ENCODE measurements at places on chromosomes 3 and 15.

- DNase-seq: no peak
Measured at GRCh38 chr15:45810201-45810600, 175.4 kb downstream of the SQOR start.

DNA sequence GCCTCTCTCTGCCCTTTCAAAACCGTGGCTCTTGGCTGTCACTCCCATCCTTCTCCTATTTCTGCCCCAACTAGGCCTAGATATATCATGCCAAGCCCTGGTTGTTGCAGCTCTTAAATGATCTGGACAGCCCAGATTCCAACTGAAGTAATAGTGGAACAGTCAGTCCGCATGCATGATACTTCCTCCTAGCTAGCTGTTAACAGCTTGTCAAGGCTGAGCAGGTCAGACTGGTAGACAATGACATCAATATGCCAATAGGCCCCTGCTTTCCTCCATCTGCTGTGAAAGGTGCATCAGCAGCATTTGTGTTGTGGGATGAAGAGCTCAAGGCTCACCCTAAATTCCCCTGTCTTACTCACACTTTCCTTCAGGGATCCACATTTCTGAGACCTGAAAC, 527.7 kb upstream of the TGFBR2 start:
- DNase-seq: no peak

- no peak for DNase-seq
Measured at GRCh38 chr3:114706591-114707232, 412.9 kb downstream of the TIGIT start.

DNA sequence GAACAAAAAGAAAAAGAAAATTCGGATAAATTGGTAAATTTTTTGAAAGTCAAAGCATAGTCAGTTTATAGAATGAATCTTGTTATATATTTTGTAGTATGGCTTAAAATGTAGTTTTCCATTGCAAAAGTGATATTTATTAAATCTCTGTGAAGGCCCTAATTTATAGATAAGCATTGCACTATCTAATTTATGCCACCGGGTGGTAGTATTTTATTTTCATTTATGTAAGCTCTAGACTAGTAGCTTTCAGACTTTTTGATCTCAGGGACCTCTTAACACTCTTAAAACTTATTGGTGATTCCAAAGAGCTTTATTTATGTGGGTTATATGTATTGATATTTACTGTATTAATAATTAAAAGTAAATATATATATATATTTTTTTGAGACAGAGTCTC, 133.9 kb upstream of the LRRFIP2 start:
- DNase-seq: no peak

- DNase-seq: no peak
Measured at GRCh38 chr3:15638891-15639262, 37.3 kb downstream of the BTD start.

GRCh38 chr3:71441217-71441924, 142.2 kb downstream of the FOXP1 start:
- DNase-seq: no peak

DNA sequence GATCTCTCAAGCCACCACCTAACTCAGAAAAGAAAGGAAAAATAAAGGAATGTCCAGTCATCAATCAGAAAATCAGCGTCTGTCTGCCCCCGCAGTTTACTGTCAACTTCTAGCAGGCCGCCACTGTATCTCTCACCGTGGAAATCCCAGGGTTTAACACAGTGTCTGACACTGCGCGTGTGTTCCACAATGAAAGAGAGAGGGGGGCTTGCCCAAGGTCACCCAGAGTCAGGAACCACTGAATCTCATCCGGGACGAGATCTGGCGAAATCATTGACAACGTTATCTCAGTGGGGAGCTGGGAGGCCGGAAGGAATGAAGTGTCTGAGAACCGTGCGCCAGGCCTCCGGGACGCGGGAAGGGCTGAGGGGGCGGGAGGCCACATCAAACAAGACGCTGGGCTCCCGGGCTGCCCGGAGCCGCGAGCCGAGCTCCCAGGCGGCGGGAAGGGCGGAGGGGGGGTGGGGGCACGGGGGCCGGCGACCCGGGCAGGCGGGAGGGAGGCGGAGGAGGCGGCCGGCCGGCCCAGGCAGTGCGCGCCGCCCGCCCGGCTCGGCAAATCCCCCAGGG, 2.2 kb upstream of the HES1 start:
- DNase-seq: no peak

GRCh38 chr3:15923640-15924405, 126.0 kb upstream of the ANKRD28 start:
- DNase-seq: no peak

- no peak for DNase-seq
Measured at GRCh38 chr15:69149163-69149562, 11.3 kb upstream of the GLCE start.

DNA sequence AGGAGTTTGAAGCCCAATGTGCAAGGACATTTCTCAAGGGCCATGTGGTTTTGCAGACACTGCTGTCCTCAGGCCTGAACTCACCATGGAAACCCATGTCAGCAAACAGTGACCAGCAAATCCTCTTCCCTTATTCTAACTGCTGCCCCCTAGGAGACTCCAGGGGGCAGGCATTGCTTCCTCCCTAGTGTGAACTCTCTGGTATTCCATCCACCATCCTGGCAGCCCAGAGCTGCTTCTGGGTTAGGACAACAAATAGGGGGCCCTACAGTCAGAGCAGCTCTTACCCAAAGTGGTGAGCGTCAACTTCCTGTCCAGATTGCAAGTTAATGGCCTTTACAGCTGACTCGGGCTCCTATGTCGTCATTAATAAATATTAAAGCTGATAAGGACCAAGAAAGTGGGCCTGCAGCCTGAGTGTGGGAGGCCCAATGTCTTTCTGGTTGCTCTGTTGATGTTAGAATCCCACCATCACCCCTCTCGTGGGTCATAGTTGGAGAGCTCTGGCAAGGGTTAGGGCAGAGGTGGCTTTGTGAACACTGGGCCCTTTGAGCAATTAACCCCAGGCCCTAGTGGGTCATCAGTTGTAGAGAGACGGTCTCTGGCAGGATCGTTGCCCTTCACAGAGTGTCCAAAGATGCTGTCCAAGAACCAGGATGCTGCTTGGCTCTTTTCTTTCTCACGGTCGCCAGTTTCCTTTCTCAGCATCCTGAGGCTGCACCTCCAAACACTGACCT, 41.5 kb downstream of the TGM4 start:
- no peak for DNase-seq

GRCh38 chr3:153084431-153084830, 77.6 kb upstream of the RAP2B start:
- DNase-seq: no peak

- DNase-seq: no peak
Measured at GRCh38 chr3:122755491-122755890, 38.1 kb downstream of the HSPBAP1 start.

- DNase-seq: no peak
Measured at GRCh38 chr3:37605572-37606153, 256.0 kb upstream of the CTDSPL start.

DNA sequence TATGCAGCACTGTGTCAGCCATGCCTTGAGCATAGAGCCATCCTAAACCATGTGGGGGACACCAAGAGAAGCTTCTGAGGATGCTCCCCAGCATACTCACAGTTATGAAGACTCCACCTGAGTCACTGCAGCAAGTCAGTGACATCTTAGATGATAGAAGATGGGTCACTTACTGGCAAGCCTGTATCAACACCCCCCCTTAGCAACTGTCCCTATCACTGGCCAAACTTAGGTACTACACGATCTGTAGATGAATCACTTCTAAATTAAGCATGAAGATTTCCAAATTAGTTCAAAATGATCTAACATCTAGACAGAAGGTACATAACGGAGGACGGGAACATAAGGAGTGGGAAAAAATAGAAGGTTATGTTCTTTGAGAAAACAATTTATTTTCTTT, 13.2 kb upstream of the LMCD1 start:
- no peak for DNase-seq

DNA sequence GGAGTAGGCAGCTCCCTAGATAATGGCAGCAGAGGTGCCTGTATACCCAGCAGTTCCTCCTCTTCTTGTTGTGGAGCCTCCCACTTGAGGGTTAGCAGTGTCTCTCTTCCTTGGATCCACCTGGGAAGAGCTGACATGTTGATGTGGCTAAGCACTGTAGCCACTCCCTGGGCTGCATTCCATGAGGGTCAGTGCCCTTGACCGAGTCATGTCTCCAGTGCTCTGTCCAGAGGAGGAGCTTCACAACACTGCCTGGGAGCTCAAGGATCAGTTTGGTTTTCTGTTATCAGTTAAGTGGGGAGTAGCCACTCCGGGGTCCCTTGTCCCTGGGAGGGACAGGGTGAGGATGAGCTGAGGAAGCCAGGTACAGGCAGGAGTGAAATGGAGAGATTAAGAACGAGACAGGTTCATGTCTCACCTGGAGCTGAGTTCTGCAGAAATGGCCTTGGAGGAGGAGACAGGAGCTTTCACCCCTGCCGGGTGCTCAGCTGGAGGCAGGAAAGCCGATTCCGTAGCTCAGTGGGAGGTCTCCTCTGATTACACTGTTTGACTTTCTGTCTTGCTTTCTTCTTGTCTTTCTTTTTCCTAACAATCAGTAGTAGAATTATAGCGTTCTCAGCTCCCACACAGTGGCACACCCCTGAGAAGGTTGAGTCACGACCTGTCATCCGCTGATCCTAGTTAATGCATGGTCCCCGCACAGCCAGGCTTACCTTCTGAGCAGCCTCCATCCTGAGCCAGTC, 57.9 kb upstream of the SEC22A start:
- DNase-seq: no peak

GRCh38 chr3:187719628-187720336, 17.4 kb upstream of the RTP2 start:
- DNase-seq: no peak

DNA sequence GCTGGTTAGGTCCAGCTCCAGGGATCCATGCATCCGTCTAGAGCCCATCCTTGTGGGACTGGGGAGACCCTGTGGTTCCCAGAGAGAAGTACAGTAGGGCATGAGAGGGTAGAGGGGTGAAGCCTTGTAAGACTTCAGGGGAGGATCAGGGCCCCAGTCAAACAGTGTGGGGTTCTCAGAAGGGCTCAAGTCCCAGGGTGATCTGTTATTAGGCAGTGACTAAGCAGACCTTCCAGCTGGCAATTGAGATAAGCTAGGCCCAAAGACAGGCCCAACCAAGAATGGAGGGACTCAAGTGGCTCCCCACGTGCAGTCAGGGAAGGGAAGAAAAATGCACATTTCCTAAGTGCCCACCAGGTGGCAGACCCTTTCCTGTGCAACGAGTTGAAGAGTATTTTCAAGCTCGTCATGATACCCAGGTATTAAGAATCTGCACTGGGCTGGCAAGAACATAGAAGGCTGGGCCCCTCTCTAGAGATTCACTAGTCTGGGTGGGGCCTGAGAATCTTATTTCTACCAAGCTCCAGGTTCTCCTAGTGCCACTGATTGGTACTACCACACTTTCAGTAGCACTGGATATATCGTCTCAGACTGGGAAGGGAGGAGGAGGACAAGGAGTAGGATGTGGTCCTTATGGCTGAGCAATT, 240.8 kb downstream of the NR1D2 start:
- no peak for DNase-seq

DNA sequence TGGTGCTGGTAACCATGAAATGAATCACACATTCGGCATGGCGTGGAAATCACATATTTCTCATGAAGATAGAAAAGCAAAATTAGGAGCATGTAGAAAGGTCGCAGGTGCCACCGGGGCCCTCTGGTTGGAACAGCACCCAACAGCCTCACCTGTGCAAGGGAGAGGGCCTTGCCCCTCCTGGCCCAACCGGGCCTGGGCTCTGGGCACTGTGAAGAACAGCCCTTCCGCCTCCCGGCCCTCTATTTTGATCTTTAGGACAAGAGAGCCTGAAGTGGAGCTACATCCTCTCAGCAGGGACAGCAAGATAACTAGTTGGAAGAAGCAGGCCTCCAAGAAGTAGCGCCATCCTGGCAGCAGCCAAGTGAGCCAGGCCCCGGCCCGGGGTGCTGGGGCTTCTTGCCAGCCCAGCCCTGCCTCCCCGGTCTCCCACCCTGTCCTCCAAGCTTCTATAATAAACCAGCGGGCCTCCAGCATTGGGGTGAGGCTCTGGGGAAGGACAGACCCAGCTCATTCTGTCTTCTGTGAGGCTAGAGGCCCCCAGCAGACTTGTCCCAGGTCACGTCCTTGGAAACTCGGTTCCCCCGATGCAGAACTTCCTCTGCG, 46.1 kb upstream of the FGD5 start:
- DNase-seq: no peak

DNA sequence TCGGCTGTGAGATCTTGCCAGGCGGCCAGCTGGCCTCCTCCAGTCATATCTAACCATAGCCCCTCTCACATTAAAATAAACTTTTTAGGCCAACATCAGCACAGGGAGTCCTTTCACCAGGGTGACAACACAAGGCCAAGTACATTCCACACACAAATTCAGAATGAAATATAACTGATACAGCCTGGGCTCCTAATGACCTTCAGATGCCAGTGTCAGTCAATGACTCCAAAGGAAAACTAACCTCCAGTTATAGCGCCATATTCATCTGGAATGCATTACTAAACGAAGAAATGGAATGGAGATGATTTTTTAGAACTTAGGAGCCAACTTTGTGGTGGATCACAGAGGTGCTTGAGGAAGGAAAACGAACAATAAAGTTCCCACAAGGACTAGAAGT, 205.4 kb downstream of the GREM1 start:
- peak; percentile 47 for DNase-seq

GRCh38 chr3:158920371-158920770, 118.5 kb downstream of the MFSD1 start:
- DNase-seq: no peak

GRCh38 chr3:116141724-116142123, 303.6 kb downstream of the LSAMP start:
- DNase-seq: no peak

GRCh38 chr3:187130346-187131066, 8.8 kb downstream of the RPL39L start:
- no peak for DNase-seq

GRCh38 chr15:97077975-97078374, 747.5 kb downstream of the NR2F2 start:
- DNase-seq: no peak

DNA sequence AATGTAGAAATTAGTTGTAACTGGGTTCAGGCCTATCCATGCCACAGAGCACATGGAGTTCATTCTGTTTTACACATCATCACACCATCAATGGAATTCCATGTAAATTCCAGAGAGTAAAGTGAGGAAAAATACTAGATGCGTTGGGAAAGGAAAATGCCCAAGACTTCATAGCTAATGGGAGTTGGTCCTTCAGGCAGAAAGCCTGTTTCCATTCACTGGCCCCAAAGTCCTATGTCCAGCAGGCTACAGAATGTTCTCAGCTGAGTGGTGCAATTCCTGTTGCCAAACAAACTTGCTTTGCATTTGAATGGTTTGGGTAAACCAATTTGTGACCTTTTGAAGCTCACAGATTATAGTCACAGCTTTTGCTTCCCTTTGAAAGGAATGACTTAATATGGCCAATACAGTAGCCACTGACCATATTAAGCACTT, 164.6 kb upstream of the PFN2 start:
- peak; percentile 35 for DNase-seq

- no peak for DNase-seq
Measured at GRCh38 chr3:136332302-136332701, 82.2 kb downstream of the PCCB start.

GRCh38 chr15:85401108-85401774, 20.8 kb downstream of the AKAP13 start:
- no peak for DNase-seq

DNA sequence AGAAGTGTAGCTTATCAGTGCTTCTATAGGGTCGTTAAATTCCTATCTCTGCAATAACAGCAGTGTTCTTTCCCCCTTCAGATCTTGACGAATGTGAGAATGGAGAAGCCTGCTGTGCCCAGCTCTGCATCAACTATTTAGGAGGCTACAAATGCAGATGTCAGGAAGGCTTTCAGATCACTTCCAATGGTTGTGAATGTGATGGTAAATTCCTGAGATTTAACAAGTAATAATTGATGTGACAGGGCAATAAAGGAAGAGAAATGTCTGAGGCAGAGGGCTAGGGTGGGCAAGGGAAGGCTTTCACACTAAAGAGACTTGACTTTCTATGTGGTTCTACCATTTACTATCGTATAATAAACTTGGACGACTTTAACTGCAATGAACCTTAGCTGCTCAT, 711.7 kb upstream of the GOLIM4 start:
- no peak for DNase-seq
